ACHN (cell line): ENCODE measurements at places on chromosomes 6 and 20.

- no peak for DNase-seq
Observed at GRCh38 chr6:14620522-14620921, 502.9 kb downstream of the CD83 start.

GRCh38 chr6:150352321-150353296 lies 16.2 kb upstream of the IYD start:
- no peak for DNase-seq

DNA sequence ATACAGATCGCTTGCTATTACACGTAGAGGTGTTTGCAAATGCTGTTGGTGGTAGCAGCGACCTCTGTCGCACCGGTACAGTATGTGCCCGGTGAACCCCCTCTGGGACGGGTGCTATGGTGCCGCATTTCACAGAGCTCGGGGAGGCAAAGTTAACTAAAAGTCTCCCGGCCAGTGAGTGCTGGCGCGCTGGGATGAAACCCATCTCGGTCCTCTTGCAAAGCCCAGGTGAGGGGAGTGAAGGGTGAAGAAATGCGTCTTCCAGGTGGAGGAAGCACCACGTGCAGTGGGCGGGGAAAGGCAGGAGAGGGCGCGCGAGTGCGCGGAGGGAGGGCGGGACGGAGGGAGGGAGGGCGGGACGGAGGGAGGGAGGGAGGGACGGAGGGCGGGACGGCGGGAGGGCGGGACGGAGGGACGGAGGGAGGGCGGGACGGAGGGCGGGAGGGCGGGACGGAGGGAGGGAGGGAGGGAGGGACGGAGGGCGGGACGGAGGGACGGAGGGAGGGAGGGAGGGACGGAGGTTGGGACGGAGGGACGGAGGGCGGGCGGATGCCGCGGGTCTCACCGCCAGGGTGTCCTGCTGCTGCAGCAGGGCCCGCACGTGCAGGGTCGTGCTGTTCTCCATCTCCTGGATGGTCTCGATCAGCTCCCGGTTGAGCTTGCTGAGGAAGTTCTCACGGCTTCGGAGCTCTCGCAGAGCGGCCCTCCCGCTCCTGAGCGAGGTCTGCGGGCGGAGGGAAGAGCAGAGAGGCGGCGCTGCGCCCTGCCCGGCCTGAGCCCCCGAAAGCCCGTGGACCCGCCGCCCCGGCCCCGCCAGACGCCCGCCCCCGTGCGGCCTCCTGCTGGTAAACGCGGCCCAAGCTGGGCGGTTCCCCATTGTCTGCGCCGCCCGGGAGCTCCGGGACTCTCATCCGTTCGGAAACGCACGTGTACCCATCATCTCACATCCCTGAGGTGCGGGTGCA lies 11.7 kb downstream of the C20orf96 start:
- DNase-seq = no peak

DNA sequence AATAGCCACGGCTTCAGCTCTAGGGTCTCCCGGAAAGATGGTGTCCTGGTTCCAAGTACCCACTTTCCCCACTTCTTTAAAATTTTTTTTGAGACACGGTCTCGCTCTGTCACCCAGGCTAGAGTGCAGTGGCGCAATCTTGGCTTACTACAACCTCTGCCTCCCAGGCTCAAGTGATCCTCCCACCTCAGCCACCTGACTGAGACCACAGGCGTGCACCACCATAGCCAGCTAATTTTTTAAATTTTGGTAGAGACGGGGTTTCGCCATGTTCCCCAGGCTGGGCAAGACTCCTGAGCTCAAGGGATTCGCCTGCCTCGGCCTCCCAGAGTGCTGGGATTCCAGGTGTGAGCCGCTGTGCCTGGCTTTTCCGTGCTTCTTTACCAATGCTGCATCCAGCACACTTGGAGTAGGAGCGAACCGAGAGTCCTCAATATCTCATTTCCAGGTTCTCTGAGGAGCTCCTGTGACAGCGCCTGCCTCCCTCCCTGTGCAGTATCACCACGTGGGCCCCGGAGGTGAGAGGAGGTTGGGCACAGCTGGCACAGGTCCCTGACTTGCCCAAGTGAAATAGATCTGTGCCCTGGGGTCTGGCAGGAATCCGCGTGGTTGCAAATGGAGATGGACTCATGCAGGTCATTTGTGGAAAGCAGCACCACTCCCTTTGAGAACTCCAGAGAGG lies 37.3 kb downstream of the EZR start:
- DNase-seq = no peak

GRCh38 chr6:73579389-73579788 lies 58.6 kb upstream of the EEF1A1 start:
- peak; percentile 14 for DNase-seq

DNA sequence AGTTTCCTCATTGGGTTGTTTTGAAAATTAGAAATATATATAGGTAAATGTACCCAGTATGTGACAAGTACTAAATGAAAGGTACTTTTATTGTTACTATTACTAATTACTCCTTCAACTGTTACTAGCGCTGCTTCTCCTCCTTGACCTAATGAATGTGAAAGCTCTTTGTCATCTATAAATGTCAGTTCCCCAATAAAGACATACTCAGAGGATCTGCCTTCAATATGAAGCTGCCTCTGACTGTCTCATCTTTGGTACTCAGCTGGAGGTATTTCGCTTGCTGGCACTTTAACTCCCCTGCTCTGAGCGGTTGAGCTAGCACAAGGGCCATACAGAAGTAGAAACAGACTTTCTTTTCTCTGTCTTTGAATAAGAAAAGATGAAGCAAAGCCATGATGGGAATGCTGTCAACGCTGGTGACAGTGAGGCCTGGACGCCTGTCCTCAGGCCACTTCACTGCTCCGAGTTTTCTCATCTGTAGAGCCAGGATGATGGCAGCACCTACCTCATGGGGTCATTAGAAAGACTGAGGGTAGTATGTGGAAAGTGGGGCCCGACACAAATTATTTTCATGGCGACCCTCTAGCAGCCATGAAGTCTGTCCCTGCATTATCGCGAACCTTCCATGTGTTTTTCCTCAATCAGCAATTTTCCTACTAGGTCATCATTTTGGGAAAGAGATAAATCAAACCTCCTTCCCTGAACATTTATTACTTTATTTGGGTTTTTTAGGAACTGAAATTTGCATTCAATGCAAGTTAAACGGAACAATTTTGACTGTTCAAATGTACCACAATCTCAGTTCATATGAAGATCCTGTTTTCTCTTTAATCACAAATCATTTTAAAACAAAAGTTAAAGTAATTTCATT lies 55.9 kb upstream of the SNX9 start:
- DNase-seq = no peak

DNA sequence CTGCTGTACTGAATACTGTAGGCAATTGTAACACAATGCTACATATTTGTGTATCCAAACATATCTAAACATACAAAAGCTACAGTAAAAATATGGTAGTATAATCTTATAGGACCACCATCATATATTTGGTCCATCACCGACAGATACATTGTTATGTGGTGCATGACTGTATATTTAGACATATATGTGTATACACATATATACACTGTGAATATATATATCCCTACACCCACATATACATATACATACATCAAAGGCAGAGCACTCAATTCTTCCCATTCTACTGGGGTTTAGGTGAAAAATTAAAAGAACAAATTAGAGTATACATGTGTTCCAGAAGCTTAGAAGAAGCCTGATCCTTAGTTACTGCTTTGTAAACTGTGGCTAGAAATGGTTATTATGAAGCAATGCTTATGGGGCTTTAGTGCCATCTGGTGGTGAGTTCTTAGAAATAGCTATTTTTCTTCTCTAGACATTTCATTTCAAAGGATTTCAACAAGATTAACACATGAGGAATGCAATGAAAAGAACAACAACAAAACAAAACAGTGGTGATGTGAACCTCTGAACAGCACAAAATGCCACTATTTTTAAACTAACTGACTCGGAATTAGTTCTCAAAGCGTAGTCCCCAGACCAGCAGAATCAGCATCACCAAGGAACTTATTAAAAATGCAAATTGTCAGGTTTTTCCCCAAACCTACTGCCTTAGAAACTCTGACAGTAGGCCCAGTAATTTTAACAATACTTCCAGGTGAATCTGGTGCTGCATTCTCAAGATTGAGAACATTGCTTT lies 38.0 kb downstream of the PKHD1 start:
- DNase-seq = peak; percentile 32

GRCh38 chr20:9390441-9390840 lies 123.9 kb upstream of the LAMP5 start:
- DNase-seq = no peak

- peak; percentile 8 for DNase-seq
Observed at GRCh38 chr20:62425281-62426058, 1.9 kb downstream of the RBBP8NL start.

GRCh38 chr6:3368685-3369084 lies 88.2 kb downstream of the SLC22A23 start:
- no peak for DNase-seq

GRCh38 chr6:2841264-2842138 lies at the start of gene SERPINB1:
Gene SERPINB1, minus strand, starts transcription at chr6:2841863. Its CDS starts 1,277 bp downstream, at chr6:2840586.
- peak; percentile 77 for DNase-seq

- DNase-seq = no peak
Observed at GRCh38 chr20:46951840-46952497, 57.3 kb downstream of the EYA2 start.

GRCh38 chr6:160461641-160462040 lies 113.5 kb downstream of the SLC22A3 start:
- DNase-seq = no peak

- DNase-seq = no peak
Observed at GRCh38 chr6:103191391-103192093, 1668.2 kb downstream of the HACE1 start.

GRCh38 chr6:140663772-140664171 lies 1289.3 kb upstream of the CITED2 start:
- no peak for DNase-seq

DNA sequence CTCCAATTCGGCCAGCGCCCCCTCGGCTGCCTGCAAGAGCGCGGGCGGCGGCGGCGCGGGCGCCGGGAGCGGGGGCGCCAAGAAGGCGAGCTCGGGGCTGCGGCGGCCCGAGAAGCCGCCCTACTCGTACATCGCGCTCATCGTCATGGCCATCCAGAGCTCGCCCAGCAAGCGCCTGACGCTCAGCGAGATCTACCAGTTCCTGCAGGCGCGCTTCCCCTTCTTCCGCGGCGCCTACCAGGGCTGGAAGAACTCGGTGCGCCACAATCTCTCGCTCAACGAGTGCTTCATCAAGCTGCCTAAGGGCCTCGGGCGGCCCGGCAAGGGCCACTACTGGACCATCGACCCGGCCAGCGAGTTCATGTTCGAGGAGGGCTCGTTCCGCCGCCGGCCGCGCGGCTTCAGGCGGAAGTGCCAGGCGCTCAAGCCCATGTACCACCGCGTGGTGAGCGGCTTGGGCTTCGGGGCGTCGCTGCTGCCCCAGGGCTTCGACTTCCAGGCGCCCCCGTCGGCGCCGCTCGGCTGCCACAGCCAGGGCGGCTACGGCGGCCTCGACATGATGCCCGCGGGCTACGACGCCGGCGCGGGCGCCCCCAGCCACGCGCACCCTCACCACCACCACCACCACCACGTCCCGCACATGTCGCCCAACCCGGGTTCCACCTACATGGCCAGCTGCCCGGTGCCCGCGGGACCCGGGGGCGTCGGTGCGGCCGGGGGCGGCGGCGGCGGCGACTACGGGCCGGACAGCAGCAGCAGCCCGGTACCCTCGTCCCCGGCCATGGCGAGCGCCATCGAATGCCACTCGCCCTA lies 963 bp downstream of the FOXF2 start:
- DNase-seq = peak; percentile 44

DNA sequence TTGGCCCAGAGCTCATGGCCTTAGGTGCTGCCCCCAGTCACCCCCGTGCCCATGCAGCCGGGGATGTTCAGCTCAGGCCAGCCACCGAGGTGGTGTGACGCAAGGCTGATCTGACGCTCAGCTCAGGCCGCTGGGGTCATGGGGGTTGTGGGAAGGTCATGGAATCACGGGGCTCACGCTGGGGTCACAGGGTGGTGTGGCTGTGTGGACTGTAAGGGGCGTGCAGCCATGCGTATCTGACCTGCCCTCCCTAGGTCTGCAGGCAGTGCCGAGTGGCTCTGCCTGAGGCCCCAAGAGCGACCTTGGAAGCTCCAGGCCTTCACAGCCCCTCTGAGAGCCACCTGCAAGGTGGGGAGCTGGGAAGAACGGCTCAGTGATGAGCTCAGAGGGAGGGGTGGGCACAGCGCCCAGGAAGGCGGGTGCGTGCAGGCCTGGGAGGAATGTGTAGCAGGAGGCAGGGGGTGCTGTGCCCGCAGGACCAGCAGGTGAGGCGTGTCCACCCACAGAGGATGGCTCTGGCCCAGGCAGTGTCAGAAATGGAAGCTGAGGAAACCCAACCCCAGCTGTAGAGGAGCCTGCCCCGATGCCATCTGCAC lies 27.8 kb downstream of the CHRNA4 start:
- DNase-seq = no peak

- peak; percentile 48 for DNase-seq
Observed at GRCh38 chr6:82040405-82041221, 206.9 kb downstream of the IBTK start.

DNA sequence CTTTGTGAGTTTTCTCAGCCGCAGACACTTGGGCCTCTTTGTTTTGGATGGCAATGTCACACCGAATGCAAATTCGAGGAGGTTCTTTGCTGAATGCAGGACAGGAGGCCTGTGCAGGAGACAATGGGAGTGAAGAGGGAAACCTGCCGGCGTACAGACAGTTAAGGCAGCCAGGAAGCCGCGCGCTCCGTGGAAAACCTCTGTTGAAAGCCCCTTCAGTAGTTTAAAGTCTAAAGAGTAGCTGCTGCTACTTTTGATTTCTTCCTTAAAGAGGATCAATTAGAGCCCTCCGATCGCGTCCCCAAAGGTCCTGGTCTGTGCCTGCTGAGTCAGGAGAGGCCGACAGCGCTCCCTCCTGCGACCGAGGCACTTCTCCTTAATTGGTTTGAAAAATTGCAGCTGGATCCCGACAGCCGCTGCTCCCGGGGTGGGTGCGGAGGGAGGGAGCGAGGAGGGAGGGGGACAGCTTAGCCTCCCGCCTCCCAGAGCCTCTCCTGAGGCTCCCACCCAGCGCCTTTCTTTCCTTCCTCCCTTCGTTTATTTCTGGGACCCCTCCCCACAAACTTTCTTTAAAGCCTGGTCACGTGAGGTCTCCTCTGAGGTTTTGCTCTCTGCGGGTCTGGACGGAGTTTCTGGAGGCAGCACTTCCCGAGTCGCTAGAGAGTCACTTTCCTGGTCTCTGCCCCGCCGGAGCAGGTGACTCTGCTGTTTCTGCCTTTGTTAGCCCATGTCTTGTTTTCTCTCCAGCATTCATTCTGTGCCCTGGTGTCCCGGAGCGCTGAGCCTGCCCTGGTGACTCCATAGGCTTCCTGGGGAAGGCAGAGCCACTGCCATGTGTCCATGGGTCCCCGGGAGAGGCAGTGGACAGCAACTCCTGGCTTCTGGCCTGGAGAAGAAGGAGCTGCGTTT lies 22.3 kb upstream of the RPP40 start:
- no peak for DNase-seq
